ENCODE measurements at places on chromosomes 3 and 15.
A peak's percentile ranks its signal among the peaks of the same experiment; 100 is the strongest.

GRCh38 chr3:120828796-120829195 lies 79.2 kb upstream of the STXBP5L start:
- DNase-seq = no peak

- DNase-seq = peak; percentile 21
These were observed 125.5 kb downstream of the GADL1 start for GRCh38 chr3:30768703-30769550.

DNA sequence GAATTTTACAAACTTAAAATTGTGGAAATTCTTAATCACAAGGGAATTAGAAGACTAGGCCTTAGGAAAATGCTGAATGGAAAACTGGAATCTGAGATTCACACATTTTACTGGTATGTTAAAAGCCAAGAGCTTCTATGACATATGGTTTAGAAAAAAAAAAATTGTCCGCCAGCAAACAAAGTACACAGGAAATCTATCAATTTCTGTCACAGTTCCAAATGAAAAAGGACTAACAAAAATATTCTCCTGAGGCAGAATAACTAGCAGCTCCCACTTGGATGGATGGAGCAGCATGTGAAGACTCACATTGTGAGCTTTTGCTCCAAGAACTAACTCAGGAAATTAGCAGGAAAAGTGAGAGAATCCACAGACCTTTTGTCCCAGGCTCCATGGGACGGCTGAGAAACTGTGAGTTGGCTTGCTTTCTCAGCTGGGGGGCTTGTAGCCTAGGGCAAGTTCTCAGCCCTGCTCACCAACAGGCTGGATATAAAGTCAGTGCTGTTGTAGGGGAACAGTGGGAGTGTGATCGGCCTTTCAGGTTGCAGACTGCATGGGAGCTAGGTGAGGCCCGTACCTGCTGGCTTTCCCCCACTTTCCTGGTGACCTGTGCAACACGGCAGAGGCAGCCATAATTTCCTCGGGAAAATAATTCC lies 731.1 kb upstream of the SGO1 start:
- DNase-seq = no peak

- DNase-seq = no peak
These were observed 24.6 kb downstream of the TRAT1 start for GRCh38 chr3:108847187-108847586.

DNA sequence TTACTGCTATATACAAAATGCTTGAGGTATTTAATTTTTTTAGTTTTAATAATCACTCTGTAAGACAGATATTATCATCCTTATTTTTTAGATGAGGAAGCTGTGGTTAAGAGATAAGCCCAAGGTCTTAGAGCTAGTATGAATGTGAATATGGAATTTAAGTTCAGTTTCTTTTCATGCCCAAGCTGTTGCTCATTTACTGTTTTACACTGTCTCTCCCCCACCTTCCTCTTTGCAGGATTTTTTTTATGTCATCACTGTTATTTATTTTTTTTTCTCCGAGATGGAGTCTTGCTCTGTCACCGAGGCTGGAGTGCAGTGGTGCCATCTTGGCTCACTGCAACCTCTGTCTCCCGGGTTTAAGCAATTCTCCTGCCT lies 22.5 kb downstream of the MAP2K5 start:
- no peak for DNase-seq

- DNase-seq = no peak
These were observed 31.3 kb upstream of the FAH start for GRCh38 chr15:80121546-80121945.

DNA sequence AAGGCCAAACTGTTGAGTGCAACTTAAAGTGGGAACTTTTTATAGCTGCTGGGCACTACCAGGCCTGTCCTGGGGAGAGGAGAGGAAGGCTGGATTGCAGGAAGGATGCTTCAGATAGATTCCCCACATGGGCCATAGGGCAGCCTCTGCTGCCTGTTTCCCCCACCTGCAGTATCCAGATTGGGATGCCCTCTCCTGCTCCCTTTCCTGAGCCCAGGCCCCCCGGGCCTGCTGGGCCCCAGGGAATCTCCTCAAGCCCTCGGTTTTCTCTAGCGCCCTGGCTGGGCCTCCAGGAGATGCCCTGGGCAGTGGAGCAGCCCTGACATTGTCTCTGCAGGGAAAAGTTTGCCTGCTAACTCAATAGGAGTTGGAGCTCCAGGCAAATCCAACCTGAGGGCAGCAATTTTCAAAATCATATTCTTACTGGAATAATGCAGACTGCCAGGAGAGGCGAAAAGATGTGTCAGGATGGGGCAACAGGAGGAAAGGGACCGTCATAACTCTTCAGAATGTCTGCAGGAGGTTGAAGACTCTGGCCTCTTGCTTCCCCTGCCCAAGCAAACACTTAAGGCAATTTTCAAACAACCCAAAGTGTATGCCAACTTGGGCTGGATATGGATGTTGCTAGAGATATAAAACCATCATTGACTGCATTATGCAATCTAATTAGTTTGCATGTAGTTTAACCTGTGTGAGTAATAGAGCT lies 4.4 kb downstream of the NR2F2 start:
- DNase-seq = no peak

DNA sequence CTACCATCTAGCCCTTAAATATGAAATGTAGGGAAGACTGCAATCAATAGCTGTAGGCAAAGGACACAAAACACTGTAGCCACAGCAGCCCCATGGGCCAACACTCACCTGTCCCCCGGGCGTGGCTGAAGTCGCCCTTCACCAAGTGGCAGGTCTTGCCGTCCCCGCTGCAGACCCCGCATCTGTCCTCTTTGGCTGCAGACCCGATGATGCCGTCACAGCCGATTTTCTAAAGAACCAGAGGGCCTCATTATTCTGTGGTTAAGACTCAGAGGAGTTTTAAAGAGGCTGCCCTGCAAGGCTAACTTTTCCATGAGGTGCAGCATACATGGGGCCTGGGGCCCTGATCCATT lies 245.6 kb downstream of the ADAMTS17 start:
- no peak for DNase-seq

DNA sequence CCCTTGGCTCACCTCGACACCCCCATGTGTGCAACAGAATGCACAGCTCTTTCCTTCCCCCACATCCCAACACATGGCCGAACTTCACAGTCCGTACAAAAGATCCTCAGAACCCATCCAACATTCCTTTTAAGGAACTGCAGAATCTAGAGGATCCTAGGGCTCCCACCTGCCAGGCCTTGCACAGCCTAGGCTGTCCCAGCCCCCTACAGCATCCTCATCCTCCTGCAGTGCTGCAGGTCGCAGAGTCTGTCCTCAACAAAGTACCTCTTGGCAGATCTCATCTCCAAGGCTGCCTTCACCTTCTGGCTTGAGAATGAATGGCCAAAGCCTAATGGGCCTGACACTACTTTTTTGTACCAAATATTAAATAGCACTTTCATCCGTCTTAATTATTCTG lies 19.8 kb downstream of the PRR23E start:
- DNase-seq = no peak

- no peak for DNase-seq
These were observed 42.9 kb upstream of the LRRFIP2 start for GRCh38 chr3:37217098-37217849.

GRCh38 chr15:61449186-61449702 lies 220.1 kb upstream of the RORA start:
- DNase-seq = no peak

Data from NCI-H1105 (cell line).